ENCODE measurements at places on chromosomes 2 and 18.

GRCh38 chr2:111689941-111690340 lies 194.1 kb downstream of the ANAPC1 start:
- no peak for DNase-seq

- no peak for DNase-seq
Observed at GRCh38 chr18:65811307-65811706, 60.5 kb downstream of the CDH7 start.

DNA sequence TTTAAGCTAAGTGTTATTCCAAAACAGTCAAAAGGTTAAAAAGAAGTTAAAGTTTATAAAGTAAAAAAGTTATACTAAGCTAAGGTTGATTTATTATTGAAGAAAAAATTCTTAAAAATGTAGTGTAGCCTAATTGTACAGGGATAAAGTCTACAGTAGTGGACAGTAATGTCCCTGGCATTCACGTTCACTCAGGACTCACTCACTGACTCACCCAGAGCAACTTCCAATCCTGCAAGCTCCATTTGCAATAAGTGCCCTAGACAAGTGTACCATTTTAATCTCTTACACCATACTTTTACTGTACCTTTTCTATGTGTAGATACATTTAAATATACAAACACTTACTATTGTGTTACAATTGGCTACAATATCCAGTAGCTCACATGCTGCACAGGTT lies 86.1 kb downstream of the CACNB4 start:
- DNase-seq, result peak; percentile 32

DNA sequence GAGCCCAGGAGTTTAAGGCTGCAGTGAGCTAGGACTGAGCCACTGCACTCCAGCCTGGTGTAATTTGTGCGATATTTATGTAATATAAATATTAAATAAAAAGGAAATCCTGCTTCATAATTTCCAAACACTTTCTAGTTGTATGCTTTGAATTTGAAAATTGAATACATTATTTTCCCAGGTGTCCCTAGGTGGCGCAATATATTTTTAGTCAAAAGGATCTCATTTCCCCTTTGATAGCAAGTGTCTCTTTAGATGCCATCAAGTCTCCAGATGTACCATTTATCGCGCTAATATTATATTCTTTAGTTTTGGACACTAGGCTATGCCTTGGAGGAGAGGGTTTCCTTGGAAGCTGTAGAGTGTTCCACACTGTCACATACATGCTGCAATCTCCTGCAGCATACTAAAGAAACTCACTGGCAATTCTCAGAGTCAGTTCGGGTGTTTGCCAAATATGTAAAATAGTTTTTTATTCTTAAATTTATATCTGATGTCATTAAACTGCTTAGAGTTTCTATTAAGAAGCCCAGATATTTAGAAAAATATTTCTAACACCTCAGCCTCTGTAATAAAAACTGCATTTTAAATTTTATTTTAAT lies 5.6 kb upstream of the WDR7 start:
- peak; percentile 45 for DNase-seq

DNA sequence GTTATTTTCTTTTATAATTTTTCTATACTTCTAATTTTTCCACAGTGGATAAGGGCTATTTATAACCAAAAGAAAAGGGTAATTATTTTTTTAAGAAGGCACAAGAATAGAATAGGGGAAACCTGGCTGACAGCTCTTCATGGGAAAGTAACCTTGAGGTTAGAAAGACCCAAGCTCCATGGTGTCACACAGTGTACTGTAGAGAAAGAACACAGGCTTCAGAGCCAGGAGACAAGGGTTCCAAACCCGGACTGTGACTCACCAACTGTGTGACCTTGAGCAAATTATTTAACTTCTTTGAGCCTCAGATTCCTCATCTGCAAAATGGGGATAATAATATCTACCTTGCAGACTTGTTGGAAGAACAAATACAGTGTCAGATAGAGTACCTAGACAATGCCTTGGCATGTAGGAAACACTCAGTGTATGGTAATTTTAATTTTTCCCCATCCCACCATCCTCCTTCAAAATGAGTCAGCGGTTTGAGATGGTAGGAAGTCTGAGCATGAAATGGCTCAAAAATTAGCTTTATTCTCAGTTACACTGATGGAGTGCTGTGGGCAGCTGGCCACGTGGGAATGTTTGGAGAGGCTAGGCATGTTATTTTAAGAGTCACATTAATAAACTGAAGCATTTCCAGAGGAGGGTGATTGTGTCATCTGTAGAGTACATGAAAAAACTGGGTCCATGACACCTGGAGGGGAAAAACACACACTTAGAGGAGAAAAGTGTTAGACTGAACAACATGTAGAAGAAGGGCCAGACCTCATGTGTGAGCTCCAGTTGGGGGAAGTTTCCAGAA lies 36.7 kb downstream of the TMEM37 start:
- DNase-seq, result no peak

DNA sequence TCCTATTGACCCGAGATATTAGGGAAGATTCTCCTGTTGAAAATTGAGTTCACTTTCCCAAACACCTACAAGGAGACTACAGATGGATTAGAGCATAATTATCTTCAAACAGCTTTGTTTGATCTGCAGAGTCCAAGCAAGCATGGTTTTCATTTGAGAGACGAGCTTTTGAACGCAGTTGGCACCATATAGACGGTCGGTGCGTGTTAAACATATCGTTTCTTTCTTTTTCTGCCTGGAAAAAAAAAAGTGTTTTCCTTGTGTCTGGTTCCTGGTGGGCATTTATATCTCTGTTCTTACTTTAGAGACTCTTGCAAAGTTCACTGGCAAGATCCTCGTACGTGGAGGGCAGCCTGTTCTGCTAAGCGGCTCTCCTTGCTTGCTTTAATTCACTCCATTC lies 248.9 kb downstream of the TMEM182 start:
- DNase-seq, result no peak

GRCh38 chr18:30545393-30545792 lies 497.1 kb downstream of the DSC3 start:
- no peak for DNase-seq

- DNase-seq, result no peak
Observed at GRCh38 chr2:150617351-150617978, 130.0 kb upstream of the RND3 start.

DNA sequence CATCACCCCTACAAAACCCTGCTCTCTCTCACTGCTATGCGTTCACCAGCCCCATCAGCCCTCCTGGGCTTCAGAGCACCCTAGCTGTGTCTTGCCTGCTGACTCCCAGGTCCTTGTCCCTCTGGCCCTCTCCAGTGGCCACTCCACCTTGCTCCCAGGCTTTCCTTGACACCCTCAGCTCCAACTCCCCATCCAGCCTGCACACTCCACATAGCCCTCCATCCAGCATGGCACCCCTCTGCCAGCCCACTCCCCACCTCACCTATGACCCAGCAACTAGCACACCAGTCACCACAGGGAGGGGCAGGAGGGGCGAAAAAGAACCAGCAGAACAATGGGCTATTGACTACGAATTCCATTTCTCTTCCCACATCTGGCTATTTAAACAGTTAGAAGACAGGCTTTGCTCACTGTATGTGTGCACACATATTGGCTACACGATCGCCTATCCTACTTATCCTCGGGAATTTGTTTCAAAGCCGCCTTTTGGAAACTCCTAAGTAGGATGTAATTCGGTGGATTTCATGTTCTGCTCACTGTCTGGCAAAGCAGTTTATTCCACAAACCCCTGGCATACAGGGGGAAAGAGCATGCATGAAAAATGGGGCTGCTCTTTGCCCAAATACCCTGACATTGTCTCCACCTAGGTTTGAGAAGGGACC lies 195.3 kb downstream of the SMAD2 start:
- DNase-seq, result no peak

DNA sequence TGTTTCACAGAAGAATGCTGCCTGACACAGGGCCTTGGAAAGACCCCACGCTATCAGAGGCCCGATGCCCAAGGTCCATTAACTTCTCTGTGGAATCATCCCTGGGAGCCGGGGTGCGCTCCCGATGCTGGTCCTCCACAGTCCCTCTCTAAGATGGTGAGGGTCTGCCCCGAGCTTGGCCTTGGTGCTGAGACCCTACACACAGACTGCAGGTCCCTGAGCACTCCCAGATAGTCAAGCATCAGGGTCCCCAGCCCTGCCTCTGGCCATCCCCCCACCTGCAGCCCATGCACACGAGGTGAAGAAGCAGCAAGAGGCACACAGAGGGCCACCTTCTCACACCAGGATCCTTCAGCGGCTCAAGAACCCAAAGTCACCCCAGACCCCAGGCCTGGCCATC lies 263.3 kb downstream of the MYCN start:
- DNase-seq, result no peak

DNA sequence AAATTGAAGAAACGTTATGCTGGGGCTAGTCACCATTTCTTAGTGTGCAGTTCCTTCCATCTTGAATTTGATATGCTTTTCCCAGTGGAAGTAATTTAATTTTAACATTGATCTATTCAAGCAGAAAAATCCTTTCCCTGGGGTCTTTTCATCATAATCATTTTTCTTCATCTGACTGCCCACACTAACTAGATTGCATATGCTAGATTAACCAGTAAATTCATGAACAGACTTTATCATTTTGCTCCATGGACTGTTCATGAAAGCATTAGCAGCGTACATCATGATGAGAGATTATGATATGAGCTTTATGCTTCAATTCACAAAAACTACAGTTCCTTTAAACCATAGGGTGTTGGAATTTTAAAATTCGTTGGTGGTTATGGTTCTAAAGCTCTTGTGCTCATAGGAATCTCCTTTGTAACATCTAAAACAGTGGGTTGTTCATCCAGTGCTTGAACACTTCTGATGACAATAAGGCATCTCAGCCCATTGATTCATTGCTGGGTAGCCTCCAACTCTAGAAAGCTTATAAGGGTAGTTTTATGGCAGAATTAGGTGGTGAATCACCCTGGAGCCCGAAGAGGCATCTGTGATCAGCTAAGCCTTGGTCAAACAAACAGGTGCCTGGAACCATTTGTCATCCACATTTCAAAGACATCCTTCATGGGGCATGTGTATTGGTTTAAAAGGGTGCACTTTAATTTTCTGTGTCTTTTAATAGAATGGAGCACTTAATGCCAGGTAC lies 77.2 kb upstream of the NDUFV2 start:
- peak; percentile 78 for DNase-seq

DNA sequence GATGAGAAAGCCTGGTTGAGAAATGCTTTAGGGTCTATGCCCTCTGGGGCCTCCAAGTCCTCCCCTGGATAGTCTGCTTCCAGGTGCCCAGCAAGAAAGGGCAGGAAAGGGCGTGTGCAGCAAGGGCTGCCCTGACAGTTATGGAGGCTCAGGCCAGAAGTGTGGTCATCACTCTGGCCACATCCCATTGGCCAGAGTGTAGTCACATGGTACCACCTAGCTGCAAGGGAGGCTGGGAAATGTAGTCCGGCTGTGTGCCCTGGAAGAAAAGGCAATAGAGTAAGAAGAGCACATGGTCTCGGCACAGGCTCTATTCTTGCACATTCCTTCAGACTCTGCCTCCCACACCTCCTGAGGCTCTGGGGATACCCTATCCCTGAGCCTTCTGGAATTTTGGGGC lies 35.7 kb downstream of the ODC1 start:
- peak; percentile 70 for DNase-seq

GRCh38 chr2:132373391-132374135 lies 43.0 kb upstream of the GPR39 start:
- DNase-seq, result no peak

GRCh38 chr2:234401426-234401825 lies 95.5 kb downstream of the ARL4C start:
- no peak for DNase-seq

GRCh38 chr2:214076527-214076926 lies 334.3 kb upstream of the VWC2L start:
- peak; percentile 37 for DNase-seq

DNA sequence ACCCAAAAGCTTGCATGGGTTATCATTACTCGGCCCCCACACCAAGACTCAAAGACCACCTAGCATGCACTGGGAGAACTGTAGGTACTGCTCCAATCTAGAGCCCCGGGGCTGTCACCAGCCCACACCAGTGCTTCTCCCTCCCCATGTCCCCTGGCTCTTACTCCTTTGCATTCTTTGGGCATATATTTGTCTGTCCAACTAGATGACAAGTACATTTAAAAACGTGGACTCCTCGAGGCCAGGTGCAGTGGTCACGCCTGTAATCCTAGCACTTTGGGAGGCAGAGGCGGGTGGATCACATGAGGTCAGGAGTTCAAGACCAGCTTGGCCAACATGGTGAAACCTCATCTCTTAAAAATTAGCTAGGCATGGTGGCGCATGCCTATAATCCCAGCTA lies 7.8 kb downstream of the AFG3L2 start:
- no peak for DNase-seq

- DNase-seq, result no peak
Observed at GRCh38 chr2:8595811-8596600, 85.8 kb upstream of the ID2 start.

DNA sequence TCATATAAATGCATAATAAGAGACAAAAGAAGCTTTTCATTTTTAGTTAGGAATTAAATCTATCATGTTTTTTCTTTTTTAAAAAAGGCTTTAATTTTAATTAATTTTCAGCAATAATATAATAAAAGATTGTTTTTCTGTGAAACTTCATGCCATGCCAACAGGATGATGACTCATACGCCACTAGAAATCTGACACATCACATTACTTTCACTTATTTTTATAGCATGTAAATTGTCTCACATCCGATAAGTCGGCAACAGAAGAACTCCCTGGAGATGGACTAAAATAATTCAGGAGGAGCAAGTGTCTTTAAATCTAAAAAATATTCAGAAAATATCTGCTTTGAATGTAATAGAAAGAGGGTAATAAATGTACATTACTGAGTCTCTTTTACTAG lies 1024.2 kb upstream of the ACVR2A start:
- DNase-seq, result peak; percentile 87

DNA sequence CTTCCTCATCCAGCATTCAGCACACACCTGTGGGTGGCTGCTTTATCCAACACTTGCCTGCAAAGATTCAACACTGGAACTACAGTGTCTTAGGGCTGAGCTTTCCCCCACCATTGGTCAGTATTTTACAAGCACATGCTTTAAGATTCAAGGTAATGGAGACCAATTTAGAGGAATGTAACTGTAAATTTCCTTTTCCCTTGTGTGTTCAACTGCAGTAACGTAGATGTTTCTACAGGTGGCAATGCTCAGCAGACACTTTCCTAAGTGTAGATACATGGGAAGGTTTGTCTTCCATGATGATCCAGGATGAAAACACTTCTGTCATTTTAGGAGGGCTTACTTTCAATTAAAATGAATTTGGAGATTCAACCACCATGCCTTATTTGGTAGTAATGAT lies 143.6 kb upstream of the PXDN start:
- DNase-seq, result peak; percentile 15

- no peak for DNase-seq
Observed at GRCh38 chr18:29556070-29556469, 1379.1 kb upstream of the CDH2 start.

- DNase-seq, result no peak
Observed at GRCh38 chr2:109448207-109448606, 165.6 kb downstream of the SEPTIN10 start.

DNA sequence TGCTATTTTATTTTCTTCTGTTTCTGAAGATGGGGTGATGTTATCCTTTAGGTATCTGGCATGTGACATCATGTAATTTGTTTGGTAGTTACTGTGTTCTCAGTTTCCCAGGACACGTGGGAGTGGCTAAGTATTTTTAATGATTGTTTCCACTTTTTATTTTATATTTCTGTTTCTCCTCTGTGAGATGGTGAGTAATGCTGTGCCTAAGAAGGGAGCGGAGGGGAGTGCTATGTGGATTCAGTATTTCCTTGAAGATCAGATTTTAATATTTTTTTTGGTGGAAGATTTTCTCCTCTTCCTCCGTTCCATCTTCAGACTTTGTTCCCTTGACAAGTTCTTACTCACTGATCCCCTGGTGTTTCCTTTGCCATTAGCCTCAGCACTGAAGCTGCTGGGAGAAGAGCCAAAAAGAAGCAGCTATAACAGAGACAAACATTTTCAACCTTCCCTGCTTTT lies 180.0 kb upstream of the MMADHC start:
- DNase-seq, result peak; percentile 55
